ENCODE measurements at places on chromosomes 12 and 14. TPM values are rescaled to one million over a fixed set of nuclear protein-coding genes. Genes with fewer than 3 reads are reported as not detected.

Gene SLC4A8
- total RNA-seq, result not detected

Gene KRT6B
- total RNA-seq, result not detected

Gene KCNH3
- total RNA-seq, result not detected

Gene MYF6
- not detected for total RNA-seq

Gene PCED1B
- 3.0 TPM for total RNA-seq

Gene CCDC60
- total RNA-seq, result not detected
